ENCODE measurements at places on chromosomes 3 and 15.

DNA sequence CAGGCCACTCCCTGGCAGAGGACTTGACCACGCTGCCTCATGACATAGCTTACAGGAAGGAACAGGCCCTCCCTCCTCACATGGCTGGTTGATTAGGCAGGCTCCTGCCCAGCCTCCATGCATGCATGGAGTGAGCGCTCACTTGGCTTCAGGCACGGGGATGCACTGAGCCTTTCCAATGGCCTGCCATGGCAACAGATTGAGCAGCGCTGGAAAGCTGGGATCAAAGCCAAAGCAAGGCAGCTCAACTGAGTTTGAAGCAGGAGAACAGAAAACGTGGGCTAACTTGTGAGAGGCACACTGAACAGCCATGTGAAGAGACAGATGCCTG lies 5.9 kb upstream of the GRAMD2A start:
- DNase-seq, result no peak

- no peak for DNase-seq
Observed at GRCh38 chr3:138332472-138333073, 2.9 kb upstream of the NME9 start.

DNA sequence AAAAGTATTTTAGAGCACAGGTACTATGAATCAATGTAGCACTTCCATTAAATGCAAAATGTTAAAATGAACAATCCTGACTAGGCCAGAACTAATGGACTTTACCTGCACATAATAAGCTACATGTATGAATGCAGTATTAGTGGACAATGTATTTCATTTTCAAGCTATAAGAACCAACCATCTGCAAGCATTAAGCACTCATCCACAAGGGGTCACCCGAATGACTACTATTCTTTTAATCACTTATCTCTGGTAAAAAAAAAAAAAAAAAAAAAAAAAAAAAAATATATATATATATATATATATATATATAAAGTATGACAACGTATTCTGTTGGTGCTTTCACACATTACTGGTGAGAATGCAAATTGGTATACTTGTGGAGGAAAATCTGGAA lies 7.2 kb downstream of the HERC1 start:
- DNase-seq, result peak; percentile 2

DNA sequence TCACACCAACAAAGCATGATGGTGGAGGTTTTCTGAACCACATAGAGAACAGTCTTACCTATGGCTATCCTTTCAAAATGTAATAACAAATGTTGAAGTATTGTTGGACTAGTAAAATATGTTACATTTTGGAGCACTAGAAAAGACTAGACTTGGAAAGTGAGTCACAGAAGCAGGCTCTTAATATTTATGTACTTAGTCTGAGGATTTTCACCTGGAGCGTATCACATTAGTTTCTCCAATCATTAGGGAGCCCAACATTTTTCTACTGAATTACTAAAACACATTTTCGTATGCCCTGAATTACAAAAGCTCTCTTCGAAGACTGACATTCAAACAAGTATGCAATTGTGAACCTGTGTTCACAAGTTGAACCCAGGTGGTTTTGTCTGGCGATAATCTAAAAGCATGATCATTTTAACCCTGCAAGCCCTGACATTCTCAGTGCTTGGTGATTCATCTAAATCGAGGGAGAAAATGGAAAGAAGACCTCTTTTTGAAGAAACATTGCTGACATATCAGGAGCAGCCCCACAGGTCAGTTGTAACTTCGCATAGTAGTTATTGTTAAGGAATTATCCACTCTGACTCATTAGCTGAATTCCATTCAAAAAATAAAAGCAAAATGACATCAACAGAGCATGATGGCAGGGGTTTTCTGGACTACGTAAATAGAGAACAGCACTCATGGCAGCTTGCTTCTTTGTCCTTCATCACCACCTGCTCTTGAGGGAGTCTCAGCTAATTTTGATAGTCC lies 679.8 kb upstream of the NECTIN3 start:
- no peak for DNase-seq

DNA sequence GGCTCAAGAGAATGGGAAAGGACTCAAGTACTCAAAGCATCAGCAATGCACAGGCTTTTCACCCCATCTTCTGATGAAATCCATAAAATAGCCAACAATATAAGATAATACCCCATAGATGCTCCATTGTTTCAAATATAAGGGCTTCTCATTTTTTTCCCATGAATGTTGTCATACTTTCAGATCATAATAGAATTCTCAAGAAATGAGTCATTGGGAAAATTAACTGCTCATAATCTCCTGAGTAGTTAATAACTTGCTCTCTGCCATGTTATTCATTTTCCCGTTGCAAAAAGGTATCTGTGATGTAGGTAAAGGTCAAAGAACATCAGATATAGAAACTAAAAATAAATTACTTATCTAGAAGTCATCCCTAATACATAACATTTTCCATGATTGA lies 121.9 kb downstream of the NSUN3 start:
- DNase-seq, result no peak

DNA sequence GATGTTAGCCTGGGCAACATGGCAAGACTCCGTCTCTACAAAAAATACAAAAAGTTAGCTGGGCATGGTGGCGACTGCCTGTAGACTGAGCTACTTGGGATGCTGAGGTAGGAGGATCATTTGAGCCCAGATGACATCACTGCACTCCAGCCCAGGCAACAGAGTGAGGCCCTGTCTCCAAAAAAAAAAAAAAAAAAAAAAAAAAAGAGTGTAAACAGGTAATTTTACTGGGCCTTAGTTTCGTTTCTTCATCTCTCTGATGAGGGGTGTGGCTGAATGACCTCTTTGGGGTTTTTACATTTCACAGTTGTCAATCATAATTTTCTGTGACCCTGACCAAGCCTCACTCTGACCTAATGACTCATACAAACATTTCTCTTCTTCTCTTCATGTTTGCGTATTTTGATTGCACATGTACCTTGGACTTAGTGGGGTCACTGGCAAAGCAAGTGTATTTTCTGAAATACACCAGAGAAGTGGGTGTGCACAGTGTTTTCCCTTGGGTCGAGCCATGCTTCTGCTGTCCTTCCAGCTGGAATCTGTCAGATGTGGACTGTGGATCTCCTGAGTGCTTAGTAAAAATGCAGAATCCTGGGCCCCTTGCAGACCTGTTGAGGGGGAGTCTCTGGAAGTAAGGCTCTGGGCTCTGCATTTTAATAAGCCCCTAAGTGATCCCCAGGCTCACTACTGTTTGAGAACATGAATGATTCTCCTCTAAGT lies 140.5 kb downstream of the FNDC3B start:
- DNase-seq, result no peak

GRCh38 chr3:45795882-45796765 lies at the start of gene SLC6A20:
Gene SLC6A20 (minus strand): TSS chr3:45796536. CDS start chr3:45796419, 117 bp downstream.
- no peak for DNase-seq

- DNase-seq, result no peak
Observed at GRCh38 chr3:166461626-166462025, 624.4 kb upstream of the BCHE start.

DNA sequence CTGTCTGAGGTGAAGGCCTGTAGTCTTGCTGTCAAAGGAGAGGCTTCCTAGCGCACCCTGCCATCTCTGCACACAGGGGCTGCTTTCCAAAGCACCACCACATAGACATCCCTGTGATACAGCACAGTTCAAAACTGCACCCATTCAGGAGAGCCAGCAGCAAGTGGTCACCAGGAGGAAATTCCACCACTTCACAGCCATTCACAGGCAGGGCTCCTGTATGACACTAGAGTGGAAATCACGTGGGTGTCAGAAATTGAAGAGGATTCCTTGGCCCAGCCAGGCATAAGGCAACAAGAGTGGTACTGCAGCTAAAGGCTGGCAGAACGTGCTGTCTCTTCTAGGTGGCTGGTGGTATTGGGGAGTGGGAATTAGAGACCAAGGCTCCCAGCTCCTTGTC lies 102.8 kb downstream of the RFTN1 start:
- no peak for DNase-seq

- DNase-seq, result no peak
Observed at GRCh38 chr3:156718622-156719306, 44.4 kb downstream of the TIPARP start.

DNA sequence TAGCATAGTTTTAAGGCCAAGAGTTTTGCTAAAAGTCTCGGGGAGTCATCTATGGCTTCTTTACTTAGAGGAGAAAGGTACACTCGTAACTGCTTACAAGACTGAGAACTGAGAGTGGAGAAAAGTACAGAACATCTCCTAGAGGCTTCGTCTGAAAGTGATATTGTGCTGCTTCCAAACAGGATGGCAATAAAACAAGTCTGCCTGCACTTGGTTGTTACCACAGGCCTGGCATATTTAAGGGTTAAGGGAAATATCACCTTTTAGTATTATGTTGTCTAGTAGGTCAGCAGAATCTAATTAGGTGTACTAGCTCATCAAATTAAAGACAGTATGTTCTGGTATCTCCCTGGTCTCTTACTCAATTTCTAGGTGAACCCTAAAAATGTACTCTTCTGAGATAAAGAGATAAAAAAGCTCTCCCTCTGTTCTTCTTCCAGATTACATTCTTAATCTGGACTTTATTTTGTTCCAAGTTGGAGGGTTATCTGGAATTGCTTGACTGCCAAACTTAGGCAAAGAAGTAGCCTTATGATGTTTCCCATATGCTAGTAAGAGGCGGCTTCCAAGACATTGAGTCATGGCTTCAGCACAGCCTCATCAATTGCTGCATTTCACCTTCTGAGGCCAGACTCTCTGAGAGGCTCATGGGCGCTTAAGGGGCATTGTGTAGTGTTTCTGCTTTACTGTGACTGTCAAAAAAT lies 181.3 kb downstream of the LSAMP start:
- DNase-seq, result no peak

DNA sequence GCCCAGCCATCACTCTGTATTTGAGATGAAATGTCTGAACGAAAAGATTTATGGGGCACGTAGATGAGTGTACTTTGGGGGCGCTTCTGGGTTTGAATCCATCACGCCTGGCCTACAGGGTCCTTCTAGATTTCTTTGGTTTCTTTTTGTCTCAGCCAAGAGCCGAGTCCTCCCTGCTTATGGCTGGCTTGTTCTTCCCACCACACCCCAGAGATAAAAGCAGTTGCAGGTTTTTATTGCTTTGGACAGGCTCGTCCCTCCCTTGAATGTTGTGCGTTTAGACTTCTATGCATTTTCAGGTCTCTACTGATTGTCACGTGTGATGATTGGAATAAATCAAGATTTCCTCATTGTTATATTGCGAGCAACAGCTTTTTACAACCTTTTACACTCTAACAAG lies 104.8 kb upstream of the CHRNA7 start:
- DNase-seq, result no peak

DNA sequence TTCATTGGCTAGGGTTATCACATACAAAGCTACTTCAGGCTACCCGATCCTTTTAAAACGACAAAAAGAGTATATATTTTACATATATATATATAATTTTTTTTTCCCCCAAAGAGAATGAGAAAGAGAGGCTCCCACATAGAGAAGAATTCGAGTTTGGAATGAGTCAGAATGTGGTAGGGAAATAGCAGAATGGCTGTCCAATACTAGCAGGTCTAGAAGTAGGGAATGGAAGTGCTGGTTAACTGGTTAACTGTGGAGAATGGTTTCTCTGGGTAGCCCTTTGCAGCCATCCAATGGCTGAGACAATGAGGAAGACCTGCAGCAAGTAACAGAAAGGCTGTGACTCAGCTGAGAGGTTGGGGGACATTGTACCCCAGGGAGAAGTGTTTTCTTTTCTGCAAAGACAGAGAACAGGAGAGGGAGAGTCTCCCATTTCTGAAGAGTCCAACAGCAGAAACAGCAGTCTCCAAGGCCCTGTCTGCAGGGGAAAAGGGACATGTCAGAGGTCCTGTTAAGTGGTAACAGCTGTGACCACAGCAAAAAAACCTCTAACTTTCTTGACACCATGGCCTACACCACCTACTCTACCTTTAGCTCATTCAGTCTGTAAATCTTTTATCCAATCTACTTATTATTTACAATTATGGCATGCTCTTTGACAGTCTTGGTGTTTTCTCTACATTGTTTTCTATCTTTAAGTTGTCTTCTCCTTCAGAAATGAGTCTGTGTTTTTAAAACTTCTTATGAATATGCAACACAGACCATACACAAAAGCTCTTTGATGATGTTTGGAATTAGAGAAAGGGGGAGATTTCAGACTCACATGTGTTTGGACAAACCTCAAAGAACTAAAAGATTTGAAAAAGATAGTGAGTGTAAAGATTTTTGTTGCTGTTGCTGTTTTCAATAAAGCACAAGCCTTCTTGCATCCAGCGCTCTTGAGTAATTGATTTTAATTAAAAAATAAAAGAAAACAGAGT lies 116.1 kb upstream of the SLC7A14 start:
- DNase-seq, result no peak

- no peak for DNase-seq
Observed at GRCh38 chr3:58072763-58073130, 64.5 kb downstream of the FLNB start.

GRCh38 chr3:10286596-10287295 lies 6.0 kb downstream of the GHRL start:
- DNase-seq, result no peak

- no peak for DNase-seq
Observed at GRCh38 chr3:53530205-53530604, 35.8 kb downstream of the CACNA1D start.

DNA sequence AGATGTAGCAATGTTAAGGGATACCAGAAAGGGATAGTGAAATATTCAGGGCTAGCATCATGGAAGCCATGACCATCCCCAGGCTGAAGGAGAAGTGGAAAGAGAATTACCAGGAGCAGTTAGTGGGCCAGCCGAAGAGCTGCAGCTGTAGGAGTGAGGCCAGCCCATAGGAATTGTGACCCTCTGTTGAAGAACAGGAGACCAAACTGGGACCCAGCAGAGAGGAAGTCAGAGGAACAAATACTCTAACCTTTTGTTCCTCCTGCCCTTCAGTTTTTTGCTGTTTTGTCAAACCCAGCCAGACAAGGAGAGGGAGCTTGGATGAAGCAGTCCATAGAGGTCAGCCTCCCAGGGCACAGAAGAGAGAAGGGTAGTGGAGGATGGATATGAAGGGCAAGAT lies 115.4 kb downstream of the CLSTN2 start:
- no peak for DNase-seq

GRCh38 chr3:112351036-112351435 lies 18.1 kb downstream of the CD200 start:
- DNase-seq, result no peak

DNA sequence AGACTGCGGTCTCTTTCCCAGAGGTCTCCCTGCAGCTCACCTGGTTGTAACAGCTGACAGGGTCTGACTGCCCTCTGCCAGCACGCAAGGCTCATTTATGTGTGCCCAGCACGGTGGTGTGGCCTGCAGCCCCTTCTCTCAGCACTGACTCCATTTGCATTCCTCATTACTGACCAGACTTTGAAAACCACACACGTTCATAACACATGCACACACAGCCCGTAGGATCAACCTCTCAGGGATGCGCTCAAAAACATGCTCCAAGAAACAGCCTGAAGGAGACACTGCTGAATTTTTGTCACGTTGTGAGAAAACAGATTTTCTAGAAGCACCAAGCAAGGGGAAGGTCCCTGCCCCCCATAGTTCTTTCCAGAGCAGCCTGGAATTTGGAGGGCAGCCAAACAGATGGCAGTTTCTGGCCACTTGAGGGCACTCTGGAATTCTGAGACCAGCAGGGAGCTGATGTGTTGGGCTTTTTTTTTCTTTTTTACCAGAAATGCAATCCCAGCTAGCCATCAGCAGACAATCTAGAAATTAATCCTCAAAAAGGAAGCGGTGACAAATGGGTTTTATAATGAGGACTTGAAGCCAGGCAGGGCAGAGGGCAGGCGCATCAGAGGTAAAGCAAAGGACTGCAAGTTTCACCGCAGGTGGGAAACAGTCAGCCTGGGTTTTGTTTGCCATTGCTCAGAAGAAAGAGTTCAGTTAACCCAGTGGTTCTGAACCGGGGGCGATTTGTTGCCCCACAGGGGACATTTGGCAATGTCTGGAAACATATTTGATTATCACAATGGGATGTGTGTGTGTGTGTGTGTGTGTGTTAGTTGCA lies 170.5 kb upstream of the PROK2 start:
- DNase-seq, result no peak
